ENCODE measurements at places on chromosomes 2 and 18. TPM values are rescaled to one million over a fixed set of nuclear protein-coding genes. Genes with fewer than 3 reads are reported as not detected.

The KCNS3 gene
- not detected for polyA plus RNA-seq

The POTEJ gene
- not detected for polyA plus RNA-seq

The L3MBTL4 gene
- 0.13 TPM for polyA plus RNA-seq

The LAMA3 gene
- 0.47 TPM for polyA plus RNA-seq

The PREB gene
- polyA plus RNA-seq = 68.6 TPM

The KANSL3 gene
- polyA plus RNA-seq = 18.3 TPM

The EGR4 gene
- not detected for polyA plus RNA-seq

The MEIS1 gene
- not detected for polyA plus RNA-seq

The C2orf66 gene
- polyA plus RNA-seq = not detected

- DNase-seq = no peak
These were observed 256.0 kb downstream of the BCL11A start for GRCh38 chr2:60297296-60298005.

DNA sequence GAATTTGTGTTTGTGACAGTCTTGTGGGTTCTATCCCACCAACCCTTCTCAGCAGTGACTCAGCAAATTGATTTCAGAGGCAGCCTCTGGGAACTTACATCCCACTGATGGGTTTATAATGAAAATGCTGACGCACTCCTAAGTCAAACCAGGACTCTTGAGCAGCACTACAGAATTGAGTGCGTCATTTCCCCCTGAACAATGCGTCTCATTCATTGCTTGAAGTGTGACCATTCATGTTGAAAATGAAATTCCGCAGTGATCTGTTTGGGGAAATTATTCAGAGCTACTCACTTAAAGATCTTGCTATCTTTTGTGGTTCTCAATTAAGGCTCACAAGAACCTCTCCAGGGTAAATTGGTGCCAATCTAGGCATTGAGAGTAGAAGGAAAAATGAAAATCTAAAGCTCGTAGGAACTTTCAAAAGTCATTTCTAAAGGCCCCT is 417.7 kb upstream of the SLC14A2 start:
- no peak for DNase-seq

DNA sequence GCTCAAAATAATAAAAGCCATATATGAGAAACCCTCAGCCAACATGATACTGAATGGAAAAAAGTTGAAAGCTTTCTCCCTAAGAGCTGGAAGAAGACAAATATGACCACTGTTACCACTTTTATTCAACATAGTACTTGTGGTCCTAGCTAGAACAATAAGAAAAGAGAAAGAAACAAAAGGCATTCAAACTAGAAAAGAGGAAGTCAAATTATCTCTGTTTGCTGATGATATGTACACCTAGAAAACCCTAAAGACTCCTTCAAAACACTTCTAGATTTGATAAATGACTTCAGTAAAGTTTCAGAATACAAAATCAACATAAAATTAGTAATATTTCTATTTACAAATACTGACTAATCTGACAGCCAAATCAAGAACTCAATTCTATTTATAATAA is 328.8 kb upstream of the GCFC2 start:
- no peak for DNase-seq

GRCh38 chr18:8787794-8788193 is 82.4 kb downstream of the MTCL1 start:
- DNase-seq = no peak

DNA sequence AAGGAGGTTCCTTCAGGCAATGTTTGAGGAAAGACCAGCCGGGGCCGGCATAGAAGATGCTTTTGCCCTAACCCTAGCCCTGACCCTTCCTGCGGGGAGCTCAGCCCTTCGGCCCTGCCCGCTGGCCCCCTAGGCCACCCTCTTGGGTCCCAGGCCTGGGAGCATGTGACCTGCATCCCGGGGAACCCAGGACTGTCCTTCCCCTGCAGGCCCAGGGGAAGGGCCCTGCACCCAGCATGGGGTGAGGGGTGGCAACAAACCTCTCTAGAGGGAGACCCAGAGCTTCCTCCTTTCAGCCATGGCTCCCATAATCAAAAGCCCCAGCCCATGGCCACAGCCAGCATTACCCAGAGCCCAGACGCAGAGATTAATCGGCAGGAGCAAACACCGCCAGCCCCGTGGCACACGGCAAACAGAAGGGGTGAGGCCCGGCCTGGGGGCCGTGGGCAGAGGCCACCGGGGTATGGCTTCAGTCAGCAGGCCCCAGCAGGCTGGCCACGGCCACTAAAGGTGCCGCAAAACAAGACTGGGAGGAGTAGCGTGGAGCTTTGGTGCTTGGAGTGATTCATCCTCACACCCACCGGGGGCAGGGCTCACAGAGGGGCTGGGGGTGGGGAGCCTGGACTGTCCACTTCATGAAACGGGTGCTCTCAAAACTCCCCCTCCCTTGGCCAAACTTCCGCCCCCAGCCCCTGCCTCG is 61.6 kb upstream of the HPCAL1 start:
- DNase-seq = no peak

DNA sequence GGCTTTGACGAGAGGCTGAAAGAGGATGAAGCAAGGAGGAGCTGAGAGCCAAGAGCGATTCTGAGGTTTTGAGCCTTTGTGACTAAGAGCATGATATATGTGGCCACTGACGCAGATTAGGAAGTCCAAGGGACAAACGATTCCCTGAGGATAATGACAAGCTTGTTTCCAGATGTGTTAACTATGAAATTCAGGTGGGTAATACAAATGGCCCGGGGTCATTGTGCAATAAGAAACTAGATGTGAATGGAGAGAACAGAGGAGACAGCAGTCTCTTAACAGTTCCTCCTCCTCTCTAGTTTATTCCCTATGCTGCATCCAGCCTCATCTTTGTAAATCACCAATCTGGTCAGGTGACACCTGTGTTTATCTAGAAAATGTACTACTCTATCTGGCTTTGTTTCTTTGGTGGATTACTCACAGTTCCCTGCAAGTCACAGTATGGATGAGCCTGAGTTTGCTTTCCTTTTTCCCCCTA is 84.2 kb downstream of the SOCS6 start:
- DNase-seq = no peak

DNA sequence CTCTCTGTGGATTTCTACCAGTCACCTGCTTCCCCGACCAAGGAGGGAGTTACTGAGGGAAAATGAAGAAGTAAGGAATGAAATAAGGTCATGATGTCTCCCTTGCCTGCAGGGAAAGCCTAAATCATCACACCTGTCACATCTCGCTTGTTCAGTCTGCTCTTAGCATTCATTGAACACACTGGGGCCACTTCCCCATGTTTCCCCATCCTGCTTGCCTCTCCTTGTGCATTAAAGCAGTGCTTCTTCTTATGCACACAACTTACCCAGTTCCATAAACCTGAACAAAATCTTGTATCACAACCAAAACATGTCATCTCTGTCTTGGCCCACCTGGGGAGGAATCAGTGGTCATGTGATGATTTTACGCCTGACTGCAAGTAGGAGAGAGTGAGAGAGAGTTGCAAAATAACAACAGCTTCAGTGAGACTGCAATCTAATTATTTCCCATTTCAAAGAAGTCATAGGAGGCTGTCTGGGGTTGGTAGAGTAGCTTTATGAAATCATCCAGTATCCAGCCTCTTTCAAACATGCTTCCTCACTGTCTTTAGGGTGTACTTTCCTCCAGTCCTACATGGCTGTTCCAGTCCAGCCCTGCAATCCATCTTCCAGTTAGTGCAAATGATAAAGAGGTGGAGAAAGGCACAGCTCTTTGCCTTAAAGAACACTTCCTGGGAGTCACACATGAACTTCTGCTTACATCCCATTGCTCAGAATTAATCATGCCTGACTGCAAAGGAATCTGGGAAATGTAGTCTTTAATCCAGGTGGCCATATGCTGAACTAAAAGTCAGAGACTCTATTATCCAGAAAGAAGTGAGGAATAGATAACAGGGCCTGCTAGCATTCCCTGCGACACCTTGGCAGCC is 220.1 kb downstream of the HAUS1 start:
- no peak for DNase-seq

DNA sequence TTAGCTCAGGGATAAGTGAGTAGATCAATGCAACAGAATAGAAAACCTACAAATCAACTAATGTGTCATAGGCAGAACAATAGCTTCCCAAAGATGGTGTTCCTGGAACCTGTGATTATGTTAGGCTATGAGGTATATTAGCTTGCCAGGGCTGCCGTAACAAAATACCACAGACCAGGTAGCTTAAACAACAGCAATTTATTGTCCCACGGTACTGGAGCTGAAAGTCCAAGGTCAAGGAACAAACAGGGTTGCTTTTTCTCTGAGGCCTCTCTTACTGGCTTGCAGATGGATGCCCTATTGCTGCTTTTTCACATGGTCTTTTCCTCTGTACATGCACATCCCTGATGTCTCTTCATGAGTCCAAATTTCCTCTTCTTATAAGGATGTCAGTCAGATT is 354.9 kb downstream of the TNS1 start:
- no peak for DNase-seq

DNA sequence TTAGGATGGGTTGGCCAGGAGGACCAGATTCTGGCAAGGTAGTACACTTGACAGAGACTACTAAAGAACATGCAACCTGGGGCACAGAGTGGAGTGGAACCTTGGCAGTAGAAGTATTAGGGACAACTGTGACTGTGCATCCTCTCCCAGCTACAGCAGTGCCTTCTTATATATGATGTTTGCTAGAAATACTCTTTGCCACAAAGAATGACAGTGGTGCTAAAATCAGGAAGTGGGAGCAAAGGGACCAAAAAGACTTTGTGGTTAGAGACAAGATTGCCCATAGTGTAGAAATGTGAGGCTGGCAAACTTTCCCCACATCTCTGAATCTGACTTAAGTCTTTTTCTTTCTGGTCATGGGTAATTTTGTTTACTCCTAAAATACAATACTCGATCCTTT is 9.4 kb upstream of the SLC38A11 start:
- DNase-seq = no peak

GRCh38 chr18:67007999-67008398 is 404.1 kb upstream of the CDH19 start:
- DNase-seq = no peak

- DNase-seq = no peak
These were observed 1139.4 kb upstream of the GYPC start for GRCh38 chr2:125516496-125517109.

DNA sequence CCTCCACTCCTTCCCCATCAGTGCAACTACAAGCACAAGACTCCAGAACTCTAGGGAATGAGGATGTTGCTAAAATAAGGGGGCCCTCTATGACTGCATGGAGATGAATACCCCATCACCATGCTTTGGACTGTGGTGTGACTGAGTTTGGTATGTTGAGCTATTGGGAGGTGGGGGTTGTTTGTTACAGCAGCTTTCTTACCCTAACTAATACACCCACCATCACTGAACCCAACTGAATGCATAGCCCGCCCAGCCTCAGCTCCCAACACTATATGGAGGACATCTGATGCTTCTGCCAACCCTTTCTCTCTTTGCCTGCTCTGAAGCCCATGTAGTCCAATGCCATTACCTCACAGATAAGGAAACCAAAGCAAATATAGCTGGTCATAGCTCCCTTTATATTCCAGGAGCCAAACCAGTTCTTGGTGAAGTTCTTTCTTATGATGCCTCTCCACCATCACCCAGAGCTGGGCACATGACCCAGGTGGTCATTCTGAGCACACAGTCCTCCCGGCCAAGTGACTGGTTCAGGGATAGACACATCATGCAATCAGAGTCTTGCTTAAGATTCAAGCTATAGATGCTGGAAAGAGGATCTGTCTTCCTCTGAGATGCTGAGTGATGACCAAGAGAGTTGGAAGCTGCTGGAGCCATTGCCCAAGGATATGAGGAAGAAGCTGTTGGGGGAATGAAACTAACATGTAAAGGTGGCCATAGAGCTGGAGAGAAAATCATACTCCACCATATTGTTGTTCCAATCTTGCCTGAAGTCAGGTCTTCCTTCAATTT is 155.6 kb upstream of the HAAO start:
- no peak for DNase-seq
